Stimulated activated CD4-positive, alpha-beta T cell treated with anti-CD3 and anti-CD28 coated beads, Interleukin-15, amount 100 ng/mL, for 24 hours (primary cell): ENCODE measurements at places on chromosomes 6 and 20.

DNA sequence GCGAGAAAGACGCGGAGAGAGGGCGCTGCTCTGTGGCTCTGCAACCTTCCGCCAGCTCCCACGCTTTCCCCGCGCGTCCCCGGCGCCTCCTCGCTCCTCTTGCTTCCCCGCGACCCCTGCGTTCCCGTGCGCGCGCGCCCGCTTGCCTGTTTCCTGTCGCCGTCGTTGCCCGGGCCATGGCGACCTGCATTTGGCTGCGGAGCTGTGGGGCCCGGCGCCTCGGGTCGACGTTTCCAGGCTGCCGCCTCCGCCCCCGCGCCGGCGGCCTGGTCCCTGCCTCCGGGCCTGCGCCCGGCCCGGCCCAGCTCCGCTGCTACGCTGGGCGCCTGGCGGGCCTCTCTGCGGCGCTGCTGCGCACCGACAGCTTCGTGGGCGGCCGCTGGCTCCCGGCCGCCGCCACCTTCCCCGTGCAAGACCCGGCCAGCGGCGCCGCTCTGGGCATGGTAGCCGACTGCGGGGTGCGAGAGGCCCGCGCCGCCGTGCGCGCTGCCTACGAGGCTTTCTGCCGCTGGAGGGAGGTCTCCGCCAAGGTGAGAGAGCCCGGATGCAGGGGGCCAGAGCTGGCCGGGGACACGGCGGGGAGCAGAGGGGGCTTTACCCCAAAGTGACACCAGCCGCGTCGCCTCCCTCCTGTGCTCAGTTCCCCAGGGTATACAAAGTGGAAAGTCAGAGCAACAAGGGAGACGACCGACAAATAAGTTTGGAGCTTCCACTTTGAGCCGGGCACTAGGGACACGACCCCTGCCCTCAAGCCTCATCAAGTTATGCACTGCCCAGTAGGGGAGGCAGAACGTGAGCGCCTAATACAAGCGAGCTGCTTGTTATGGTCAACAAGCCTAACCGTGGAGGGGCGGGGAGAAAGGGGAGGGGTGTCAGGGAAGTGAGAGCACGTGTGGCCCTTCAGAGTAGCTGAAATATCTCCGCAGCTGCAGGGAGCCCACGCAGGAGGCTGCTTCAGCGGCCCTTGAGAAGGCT, at the start of gene ALDH5A1:
ALDH5A1 (plus strand) TSS at position 149 of the 975 bp plus-strand sequence; CDS start at position 177, 28 bp downstream.
- peak; percentile 89 for DNase-seq

- no peak for DNase-seq
Observed at GRCh38 chr6:125277838-125278237, 23.9 kb downstream of the HDDC2 start.

DNA sequence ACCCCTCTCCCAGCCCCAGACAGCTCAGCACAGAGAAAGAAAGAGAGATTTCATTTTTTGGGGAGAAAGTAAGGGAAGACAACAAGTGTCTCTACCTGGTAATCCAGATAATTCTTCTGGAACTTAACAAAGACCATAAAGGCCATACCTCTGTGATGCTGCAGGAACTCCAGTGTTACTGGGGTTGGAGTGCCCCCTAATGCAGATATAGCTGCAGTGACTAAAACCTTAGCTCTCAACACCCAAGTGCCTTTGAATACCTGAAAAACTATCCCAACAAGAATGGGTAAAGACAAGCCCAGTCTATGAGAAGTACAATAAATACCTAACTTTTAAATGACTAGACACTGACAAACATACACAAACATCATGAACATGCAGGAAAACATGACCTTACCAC, 365.3 kb upstream of the PTCHD4 start:
- no peak for DNase-seq

GRCh38 chr6:102313699-102314098, 920.2 kb downstream of the GRIK2 start:
- no peak for DNase-seq
